ENCODE measurements at places on chromosomes 2 and 18. TPM values are rescaled to one million over a fixed set of nuclear protein-coding genes. Genes with fewer than 3 reads are reported as not detected.

DNA sequence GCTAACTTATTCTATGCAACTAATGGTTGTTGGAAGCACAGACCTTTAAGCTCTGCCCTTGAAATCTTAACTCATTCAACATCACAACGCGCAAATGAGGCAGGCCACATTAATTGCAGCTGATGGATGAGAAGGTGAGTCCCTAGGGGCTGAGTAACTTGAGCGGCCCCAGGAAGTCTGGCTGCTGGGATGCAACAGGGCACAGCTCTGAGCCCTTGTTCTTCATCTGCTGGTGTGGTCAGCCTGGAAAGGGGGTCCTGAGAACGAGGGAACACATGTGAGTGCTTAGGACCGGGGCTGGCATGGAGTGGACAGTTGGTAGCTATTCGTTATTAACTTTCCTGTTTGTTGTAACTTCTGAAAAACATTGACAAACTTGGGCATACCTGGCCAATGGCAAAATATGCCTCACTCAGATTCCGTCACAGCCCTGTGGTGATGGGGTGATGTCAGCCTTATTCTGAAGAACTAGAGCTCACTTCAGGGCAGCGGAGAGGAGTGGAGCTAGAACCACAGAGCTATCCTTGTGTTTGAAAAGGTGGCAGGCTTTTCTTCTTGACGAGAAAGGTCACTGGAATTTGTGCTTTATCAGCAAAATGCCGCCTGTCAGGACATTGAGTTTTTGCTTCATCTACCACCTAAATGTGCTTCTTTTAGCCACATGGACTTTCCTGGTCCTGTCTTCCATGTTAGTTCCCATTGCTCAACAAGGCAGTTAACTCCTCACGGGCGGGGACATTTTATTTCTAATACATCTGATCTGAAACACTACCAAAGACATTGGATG is 145.9 kb upstream of the FHL2 start:
- no peak overlapping the region for H3K4me3 ChIP-seq
- H3K27me3 ChIP-seq = peaks cover 5% of the 10 kb centered on the region
- H3K36me3 ChIP-seq = no peaks in the 10 kb centered on the region
- no peak for DNase-seq
- H3K27ac ChIP-seq = no peak overlapping the region

- H3K4me3 ChIP-seq = no peak overlapping the region
- H3K27me3 ChIP-seq = no peaks in the 10 kb centered on the region
- H3K27ac ChIP-seq = no peak overlapping the region
- DNase-seq = peak; percentile 74
- no peaks in the 10 kb centered on the region for H3K36me3 ChIP-seq
Observed at GRCh38 chr2:121076885-121077549, 208.0 kb downstream of the TFCP2L1 start.

The PTPN4 gene
- total RNA-seq = 8.0 TPM

- H3K4me3 ChIP-seq = no peak overlapping the region
- no peak overlapping the region for H3K27ac ChIP-seq
- no peaks in the 10 kb centered on the region for H3K27me3 ChIP-seq
Observed at GRCh38 chr2:229640636-229641035, 73.7 kb downstream of the DNER start.

The DNAJC5G gene
- total RNA-seq = not detected

DNA sequence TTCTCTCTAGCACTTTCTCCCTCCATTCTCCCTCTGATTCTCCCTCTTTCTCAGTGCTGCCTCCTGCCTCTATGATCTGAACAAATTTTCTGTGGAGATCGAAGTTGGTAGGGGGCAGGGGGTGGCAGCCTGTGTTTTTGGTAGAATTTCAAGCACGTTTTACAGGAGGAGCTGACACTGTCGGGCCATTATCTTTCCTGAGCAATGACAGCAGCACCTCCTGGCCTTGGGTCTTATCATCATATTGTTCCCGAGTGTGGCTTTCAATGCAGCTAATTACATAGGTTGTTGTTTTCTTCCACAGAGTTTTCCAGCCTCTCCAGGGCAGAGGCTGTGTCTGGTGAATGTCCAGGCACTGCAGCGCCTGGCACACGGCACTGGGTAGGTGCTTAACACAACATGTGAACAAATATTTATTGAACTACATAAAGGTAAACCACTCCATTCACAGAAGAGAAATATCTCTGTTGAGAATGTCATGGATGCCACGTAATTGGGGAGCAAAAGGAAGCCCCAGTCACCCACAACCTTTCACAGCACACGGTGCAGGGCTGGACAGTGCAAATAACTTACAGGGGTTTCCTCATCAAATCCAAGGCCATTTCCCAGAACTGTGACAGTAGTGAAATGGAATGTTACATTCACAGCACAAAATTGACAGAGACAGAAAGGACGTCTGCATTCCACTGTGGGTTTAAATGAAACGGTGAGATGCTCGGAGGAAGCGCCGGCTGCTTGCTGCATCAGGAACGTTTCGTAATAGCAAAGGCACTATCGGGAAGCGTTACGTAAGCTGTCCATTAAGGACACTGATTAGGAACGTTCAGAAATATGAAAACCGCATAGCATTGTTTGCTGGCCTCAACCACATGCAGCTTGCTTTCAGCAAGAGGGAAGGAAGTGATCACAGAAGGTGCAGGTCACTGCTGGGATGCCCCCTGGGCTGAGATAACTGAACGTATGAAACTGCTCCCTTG is 6.5 kb upstream of the KCNG2 start:
- H3K36me3 ChIP-seq = no peaks in the 10 kb centered on the region
- H3K27me3 ChIP-seq = peaks cover 21% of the 10 kb centered on the region
- peaks cover 12% of the 10 kb centered on the region for H3K4me1 ChIP-seq
- H3K27ac ChIP-seq = peak overlapping the region; percentile 14
- DNase-seq = peak; percentile 68
